Ovary (tissue), 10 donors: ENCODE measurements at places on chromosomes 6 and 20. TPM values are rescaled to one million over a fixed set of nuclear protein-coding genes. Genes with fewer than 3 reads are reported as not detected.
A peak's percentile ranks its signal among the peaks of the same experiment; 100 is the strongest.

DNA sequence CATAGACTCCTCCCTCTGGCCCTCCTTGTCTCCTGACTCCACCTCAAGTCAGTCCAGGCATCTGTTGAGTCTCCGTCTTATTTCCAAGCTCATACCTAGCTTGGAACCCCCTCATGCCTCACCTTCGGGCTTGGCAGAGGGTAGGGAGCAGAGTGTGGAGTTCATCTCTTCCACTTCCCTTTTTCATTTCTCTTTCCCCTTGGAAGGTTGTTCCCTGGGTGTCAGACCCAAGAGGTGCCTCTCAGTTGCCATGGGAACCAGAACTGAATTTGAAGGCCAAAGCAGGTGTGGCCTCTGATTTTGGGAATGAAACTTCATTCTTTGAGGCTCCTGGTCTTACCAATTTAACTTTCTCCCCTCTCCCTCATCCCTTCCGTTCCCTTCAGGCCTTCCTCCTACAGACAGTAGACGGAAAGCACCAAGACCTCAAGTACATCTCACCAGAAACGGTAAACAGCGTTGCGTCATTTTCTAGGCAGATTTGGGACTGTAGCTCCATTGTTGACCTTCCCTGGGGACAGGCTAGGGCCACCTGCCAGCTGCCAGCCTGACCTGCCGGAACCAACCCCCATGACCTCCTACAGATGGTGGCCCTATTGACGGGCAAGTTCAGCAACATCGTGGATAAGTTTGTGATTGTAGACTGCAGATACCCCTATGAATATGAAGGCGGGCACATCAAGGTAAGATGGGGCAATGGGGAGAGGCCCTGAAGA lies 6.6 kb downstream of the CDC25B start:
- H3K27ac ChIP-seq: no peak overlapping the region
- H3K36me3 ChIP-seq: no peaks in the 10 kb centered on the region
- no peak overlapping the region for H3K4me3 ChIP-seq
- peaks cover 14% of the 10 kb centered on the region for H3K4me1 ChIP-seq
- no peak for DNase-seq
- no peaks in the 10 kb centered on the region for H3K27me3 ChIP-seq

DNA sequence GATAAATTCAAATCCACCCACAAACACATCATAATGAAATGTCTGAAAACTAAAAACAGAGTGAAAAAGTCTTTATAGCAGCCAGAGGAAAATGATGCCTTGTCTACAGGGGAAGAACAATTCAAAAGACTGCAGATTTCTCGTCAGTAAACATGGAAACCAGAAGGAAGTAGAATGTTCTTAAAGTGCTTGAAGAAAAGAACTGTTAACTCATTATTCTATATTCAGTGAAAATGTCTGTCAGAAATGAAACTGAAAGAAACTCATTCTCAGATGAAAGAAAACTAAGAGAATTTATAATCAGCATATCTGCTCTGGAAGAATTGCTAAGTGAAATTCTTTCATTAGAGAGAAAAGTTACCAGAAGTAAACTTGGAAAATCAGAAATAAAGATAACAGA lies 416.1 kb downstream of the TBC1D32 start:
- no peaks in the 10 kb centered on the region for H3K36me3 ChIP-seq
- H3K27me3 ChIP-seq: no peaks in the 10 kb centered on the region
- H3K27ac ChIP-seq: no peak overlapping the region
- no peaks in the 10 kb centered on the region for H3K4me1 ChIP-seq
- no peak for DNase-seq

GRCh38 chr6:69362209-69362608 lies 434.6 kb downstream of the LMBRD1 start:
- no peaks in the 10 kb centered on the region for H3K36me3 ChIP-seq
- H3K27me3 ChIP-seq: no peaks in the 10 kb centered on the region
- no peaks in the 10 kb centered on the region for H3K4me1 ChIP-seq
- no peak overlapping the region for H3K27ac ChIP-seq
- no peak overlapping the region for H3K4me3 ChIP-seq
- no peak for DNase-seq

DNA sequence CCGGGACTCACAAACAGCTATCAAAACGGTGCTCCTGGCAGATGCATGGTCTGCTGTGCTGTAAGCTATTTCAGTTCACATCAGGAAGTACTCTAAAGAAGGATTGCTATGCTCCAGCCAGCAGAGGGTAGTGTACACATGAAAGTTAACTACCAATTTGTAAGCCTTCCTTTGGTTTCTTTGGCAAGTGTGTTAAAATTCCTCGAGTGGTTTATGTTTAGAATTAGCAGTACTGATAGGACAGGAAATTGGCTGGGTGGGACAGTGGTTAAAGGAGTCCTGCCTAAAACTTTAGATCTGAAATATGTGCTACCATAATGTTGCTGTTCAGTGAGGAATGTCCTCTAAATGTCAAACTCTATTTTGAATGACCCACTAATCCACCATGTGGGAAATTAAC lies 47.4 kb downstream of the TRMT11 start:
- H3K36me3 ChIP-seq: no peaks in the 10 kb centered on the region
- DNase-seq: no peak
- no peak overlapping the region for H3K4me3 ChIP-seq

- DNase-seq: peak; percentile 57
- H3K4me3 ChIP-seq: peak overlapping the region; percentile 72
- H3K36me3 ChIP-seq: no peaks in the 10 kb centered on the region
- no peaks in the 10 kb centered on the region for H3K27me3 ChIP-seq
- peaks cover 3% of the 10 kb centered on the region for H3K4me1 ChIP-seq
Observed at GRCh38 chr20:23349338-23350195, 1.0 kb upstream of the NXT1 start.

GRCh38 chr20:25675161-25675560 lies 21.5 kb downstream of the ZNF337 start:
- no peak overlapping the region for H3K4me3 ChIP-seq
- H3K27me3 ChIP-seq: no peaks in the 10 kb centered on the region
- no peak overlapping the region for H3K27ac ChIP-seq
- no peaks in the 10 kb centered on the region for H3K36me3 ChIP-seq
- DNase-seq: no peak

SLC22A2 gene
- total RNA-seq: 0.10 TPM

- H3K27ac ChIP-seq: no peak overlapping the region
- H3K4me1 ChIP-seq: peaks cover 8% of the 10 kb centered on the region
- no peak for DNase-seq
- H3K27me3 ChIP-seq: no peaks in the 10 kb centered on the region
- no peaks in the 10 kb centered on the region for H3K36me3 ChIP-seq
Observed at GRCh38 chr6:167855825-167856425, 29.2 kb downstream of the AFDN start.

ABHD16B gene
- total RNA-seq: not detected

OXT gene
- 0.61 TPM for total RNA-seq
